ENCODE measurements at places on chromosomes 2 and 18.

DNA sequence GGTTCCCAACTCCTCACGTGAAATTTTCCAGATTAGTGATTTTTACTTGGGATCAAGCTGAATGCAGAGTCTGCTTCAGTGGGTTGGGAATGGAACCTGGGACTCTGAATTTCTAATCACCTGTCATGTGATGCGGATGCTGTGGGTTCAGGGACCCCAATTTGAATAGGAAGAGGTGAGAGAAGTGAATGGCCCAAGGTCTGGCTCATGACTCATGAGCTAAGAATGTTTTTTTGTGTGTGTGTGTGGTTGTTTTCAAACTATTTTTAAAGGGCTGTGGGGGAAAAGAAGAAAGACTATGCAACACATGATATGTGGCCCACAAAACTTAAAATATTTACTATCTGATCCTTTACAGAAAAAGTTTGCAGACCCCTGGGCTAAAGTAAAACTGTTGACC lies 108.5 kb upstream of the CYRIA start:
- peak; percentile 25 for DNase-seq

GRCh38 chr2:188388831-188389230 lies 97.2 kb downstream of the GULP1 start:
- DNase-seq = no peak

- no peak for DNase-seq
Measured at GRCh38 chr2:54258166-54258565, 2.1 kb upstream of the TSPYL6 start.

- DNase-seq = no peak
Measured at GRCh38 chr2:183021613-183022012, 16.6 kb downstream of the NCKAP1 start.

GRCh38 chr2:114108249-114108648 lies 218.4 kb downstream of the ACTR3 start:
- DNase-seq = no peak

GRCh38 chr2:675460-675859 lies 1.7 kb downstream of the TMEM18 start:
- no peak for DNase-seq

DNA sequence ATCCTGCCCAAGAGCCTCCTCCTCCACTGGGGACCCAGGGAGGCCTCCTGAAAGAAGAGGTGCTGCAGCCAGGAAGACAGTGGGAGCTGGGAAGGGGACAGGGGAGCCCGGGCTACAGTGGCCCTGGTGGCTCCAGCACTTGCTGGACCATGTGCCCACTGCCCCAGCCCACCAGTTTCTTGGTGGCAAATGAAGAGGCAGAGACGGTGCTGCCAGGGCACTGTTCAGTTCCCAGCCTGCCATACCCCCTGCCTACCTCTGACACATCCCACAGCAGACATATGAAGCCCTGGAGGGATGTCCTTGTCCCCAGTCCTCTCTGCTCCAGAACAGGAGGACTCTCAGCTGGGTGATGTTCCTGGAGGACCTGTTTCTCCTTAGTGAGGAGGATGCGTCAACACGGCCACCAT lies 3.7 kb downstream of the RAMP1 start:
- DNase-seq = no peak

- no peak for DNase-seq
Measured at GRCh38 chr2:173989884-173990215, 24.7 kb upstream of the SP3 start.

- no peak for DNase-seq
Measured at GRCh38 chr2:83784315-83784714, 674.8 kb downstream of the SUCLG1 start.

DNA sequence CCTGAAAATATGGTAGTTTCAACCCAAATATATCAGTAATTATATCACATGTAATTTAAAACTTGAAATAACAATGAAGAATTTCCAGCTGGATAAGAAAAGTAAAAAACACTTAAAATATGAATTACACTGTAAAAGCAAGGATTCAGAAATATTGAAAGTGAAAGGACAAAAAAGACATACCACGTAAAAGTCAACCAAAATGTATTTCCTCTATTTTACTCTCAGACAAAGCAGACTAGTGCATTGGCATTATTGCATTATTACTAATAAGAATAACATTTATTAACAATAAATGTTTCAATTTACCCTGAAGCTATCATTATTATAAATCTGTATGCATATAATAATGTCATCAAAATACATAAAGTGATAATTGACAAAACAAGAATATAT lies 445.1 kb upstream of the TRIB2 start:
- no peak for DNase-seq

DNA sequence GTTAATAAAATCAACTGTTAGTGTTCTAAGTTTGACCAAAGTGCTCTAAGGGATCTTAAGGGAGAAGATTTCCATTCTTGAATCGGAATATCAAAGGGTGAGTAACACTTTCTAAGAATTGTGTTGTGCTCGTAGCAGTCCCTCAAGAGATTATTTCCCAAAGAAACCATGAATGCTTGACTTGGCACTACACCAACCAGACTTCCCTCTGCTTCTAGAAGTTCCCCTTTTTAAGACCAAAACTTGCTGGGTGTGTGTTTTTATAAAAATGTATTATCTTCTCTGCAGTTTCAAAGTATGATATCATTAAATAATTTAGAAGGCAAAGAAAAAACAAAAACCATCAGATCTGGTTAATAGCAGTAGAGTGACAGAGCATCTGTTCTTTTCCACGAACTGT lies 522.0 kb upstream of the FAM98A start:
- no peak for DNase-seq

DNA sequence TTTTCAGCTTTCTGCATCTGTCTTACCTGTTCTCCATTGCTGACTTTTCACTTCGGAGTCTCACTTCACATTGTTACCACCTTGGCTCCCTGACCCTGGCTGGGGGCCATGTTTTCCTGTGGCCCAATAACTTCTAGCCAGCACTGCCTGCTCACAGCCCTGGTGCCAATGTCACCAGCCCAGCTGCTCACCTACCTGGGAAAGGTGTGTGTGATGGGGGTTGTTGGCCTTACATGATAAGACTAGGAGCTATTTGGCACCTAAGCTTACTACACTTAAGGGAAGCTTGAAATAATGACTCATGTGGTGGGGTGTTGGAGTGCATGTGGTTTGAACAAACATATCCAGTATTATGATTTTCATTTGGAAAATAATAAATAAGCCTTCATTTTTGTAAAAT lies 37.5 kb upstream of the PGAP1 start:
- DNase-seq = no peak

DNA sequence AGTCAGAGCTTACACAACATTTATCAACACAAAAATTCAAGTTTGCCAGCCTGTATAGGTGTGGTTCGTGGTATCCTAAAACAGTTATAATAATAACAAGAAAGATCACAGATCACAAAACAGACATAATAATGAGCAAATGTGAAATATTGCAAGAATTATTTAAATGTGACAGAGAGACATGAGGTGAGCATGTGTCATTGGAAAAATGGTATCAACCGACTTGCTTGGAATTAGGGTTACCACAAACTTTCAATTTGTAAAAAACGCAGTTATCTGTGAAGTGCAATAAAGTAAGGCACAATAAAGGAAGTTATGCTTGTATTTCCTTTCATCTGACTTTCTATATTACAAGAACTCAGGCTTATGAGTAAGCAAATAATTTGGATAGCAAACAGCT lies 116.8 kb downstream of the IKZF2 start:
- no peak for DNase-seq

GRCh38 chr2:68282811-68283418 lies 30.6 kb upstream of the PPP3R1 start:
- peak; percentile 61 for DNase-seq

- DNase-seq = no peak
Measured at GRCh38 chr2:234885118-234885517, 66.7 kb upstream of the SH3BP4 start.

Data from kidney tubule cell (primary cell).